SJSA1 (cell line): ENCODE measurements at places on chromosomes 16 and 17. TPM values are rescaled to one million over a fixed set of nuclear protein-coding genes. Genes with fewer than 3 reads are reported as not detected.
A peak's percentile ranks its signal among the peaks of the same experiment; 100 is the strongest.

Gene CA4
- total RNA-seq, result not detected in 2 replicates

Gene SYNGR3
- 1.8 and 7.3 TPM in 2 replicates for total RNA-seq

Gene TBC1D3C
- total RNA-seq, result 0.13 TPM in 1 of 2 replicates, not detected in the other

Gene PYDC1
- total RNA-seq, result not detected in 2 replicates

Gene NOL3
- total RNA-seq, result 24.1 and 29.7 TPM in 2 replicates

Gene JUP
- 1.1 and 2.2 TPM in 2 replicates for total RNA-seq

Gene ASPHD1
- 3.7 and 8.8 TPM in 2 replicates for total RNA-seq

DNA sequence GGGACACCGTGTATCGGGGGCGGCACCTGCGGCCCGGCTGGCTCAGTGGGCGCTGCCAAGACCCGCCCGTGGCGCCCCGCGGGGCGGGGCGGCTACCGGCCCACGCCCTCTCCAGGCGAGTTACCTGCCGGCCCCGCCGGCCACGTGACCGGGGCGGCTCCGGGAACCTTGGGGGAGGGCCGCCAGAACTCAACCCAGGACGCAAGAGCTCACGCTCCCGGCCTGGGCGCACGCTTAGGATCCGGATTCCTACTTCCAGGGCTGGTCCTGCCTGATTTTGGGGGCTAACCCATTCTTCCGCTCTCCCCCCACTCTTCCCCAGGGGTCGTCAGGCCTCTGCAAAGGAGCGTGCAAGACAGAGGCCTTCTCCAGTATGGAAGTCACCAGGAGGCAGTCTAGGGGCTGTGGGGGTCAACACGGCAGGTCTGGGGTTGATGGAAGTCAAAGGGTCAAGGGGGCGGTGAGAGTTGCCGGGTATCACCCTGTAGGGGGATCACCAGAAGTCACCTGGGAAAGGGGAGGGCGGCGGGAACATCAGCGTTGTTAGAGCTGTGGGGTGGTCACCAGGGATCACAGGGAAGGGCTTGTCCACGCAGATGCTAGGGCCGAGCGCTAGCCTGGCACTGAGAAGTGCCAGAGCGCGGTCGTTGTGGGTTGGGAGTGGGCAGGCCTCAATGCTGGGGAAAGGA, 354 bp upstream of the ESRP2 start:
- DNase-seq, result no peak

DNA sequence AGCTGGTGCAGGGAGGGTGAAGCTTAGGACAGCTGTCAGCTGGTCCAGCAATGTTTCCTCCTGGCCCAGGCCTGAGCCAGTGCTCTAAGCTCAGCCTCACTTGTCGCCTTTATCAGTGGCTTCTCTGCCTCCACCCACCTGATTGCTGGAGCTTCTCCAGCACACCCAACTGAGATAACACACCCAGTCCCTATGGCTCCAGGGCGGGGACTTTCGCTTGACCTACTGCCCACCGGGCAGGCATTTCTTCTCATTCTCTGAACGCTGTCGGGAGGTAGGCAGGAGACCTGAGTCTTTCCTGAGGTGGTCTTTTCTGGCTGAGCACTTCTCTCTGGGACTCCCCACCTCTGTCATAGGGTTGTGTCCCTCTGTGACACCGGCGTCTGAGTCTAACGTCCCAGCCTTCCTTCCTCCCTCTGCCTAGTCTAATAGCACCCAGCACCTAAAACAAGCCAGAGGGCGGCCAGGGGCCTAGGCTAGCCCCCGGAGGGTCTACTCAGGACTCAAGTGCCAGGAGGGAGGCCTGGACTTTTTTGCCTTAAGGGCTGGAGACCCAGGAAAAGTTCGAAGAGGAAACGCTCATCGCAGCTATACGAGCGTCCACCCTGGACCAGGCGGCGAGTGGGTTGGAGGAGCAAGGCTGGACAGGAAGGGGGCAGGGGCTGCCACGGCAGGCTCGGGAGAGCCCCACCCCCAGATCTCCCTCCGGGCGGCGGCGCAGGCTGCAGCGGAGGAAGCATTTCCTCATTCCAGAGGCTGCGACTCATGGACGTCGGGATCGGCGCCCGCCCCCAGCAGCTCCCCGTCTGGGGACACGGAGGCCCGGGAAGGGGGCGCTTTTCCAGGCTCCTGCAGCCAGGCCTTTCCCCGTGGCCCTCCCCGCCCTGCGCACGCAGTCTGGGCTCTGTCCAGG, 756 bp downstream of the TAX1BP3 start:
- DNase-seq, result peak; percentile 95

- no peak for DNase-seq
Observed at GRCh38 chr17:34816848-34817247, 144.4 kb downstream of the CCT6B start.

DNA sequence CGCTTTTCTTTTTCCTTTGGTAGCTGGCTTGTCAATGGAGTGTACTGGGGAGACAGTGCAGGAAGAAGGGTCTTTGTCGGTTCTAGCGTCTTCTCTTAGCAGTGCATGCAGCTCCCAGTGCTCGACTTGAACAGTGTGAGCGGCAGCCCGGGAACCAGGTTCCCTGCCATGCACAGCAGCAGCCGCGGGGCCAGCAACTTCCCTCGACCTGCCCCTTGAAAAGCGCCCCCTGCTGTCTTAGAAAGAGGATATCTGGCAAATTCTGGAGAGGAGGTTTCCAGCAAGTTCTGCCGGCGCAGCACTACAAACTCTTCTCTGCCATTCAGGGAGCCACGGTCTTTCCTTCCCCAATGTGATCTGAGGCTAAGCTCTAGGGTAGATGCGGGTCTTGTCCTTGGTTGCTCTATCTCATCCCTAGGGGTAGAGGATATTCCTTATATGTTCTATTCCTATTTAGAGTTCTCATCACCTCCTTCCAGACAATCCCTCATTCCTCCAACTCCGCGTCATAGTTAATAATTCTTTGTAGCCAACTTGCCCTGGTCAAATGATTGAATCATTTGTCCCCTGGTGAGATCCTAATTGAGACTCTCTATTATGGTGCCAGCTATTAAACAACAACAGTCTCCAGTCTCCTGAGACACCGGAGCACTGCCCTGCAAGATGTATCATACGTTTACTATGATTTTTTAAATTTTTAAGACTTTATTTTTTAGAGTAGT, 451.3 kb downstream of the PMP22 start:
- no peak for DNase-seq

- no peak for DNase-seq
Observed at GRCh38 chr16:51542981-51543815, 392.1 kb upstream of the SALL1 start.

DNA sequence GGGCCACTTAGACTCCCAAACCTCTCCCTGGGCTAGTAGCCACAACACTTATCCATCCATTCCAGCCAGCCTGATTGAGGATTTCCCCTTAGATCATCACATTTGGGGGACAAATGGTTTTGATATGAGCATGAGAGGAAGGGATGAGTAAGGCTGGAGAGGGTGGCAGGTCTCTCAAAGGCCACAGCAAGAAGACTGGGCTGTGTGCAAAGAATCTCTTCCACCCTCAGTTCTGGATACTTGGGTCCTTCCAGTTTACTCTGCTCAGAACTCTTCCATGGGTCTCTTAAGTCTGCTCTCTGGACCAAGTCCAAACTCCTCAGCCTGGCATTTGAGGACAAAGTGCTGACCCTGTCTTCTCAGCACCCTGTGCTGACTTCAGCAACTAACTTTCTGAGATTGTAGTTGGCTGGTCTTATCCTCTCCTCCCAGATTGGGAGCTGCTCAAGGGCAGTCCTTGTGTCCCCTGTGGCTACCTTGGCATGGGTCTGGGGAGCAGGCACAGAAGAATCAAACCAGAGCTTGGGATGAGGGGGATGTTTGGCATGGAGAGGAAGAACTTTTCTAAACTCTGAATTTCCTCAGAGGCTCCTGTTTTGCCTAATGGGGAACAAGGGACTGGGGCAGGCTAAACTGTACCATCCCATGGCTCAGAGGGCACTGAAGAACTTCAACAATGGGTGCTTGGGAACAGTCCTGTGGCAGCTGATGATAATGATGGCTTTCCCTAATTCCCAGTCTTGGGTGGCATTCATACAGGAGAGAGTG, 3.1 kb upstream of the NFATC3 start:
- no peak for DNase-seq

DNA sequence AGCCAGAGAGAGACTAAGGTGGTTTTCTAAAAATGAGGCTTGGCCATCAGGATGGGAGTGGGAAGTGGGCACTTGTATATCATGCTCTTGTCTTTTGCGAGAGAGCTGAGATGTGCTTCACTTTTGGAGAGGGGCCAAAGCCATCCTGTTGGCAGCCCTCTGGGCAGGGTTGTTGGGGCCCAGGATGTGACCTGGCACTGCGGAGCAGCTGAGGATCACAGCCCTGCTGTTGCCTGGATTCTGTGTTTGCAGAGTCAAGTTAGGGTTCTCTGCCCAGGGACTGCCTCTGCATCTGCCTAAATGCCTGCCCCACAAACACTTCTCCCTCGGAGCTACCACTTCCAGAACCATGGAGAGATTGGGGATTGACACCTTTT, 71.2 kb downstream of the PLD6 start:
- no peak for DNase-seq

DNA sequence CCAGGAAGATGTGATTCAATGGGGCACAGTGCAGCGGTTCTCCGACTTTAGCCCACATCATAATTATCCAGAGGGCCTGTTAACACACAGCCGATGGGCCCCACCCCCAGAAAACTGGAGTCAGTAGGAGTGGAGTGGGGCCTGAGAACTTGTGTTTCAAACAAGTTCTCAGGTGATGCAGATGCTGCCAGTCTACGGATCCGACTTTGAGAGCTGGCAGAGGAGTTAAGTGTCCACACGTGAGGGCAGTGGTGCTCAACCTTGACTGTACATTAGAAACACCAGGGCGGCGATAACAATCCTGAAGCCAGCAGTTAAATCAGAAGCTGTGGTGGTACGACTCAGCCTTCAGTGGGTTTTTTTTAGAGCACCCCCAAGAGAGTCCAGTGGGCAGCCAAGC, 75.0 kb downstream of the GPRC5B start:
- DNase-seq, result peak; percentile 20

GRCh38 chr16:79469999-79470398, 130.5 kb downstream of the MAF start:
- DNase-seq, result no peak

DNA sequence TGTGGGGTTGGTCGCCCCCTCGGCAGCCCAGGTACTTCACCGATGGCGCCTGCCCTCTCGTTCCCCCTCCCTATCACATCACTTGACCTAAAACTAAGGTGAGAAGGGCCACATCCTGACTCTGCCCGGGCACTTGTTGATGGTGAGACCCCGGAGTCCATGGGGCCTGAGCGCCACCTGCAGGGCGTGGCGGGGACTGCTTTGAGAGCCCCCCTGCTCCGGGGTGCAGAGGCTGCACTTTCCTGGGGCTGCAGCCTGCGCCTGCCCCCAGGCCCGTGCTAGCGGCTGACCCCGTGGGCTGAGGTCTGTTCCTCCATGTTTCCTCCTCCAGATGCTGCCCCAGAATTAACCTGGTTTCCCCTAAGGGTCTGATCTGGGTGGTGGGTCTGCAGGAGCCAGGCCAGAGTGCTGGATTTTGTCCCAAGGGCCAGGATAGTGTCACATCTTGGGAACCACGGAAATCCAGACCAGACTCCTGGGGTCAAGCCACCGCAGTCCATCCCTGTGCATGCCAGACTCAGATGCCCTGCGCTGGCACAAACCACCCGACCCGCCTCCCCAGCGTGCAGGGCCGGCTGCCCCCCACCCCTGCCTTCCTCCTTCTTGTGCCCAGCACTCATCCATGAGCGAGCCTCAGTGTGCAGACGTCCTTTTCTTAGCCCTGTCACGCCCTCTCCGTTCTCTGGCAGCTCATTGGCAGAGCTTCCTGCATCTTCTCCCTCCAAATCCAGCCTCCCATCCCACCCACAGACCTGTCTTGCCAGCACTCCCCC, 2.7 kb downstream of the NDUFAF8 start:
- DNase-seq, result no peak

DNA sequence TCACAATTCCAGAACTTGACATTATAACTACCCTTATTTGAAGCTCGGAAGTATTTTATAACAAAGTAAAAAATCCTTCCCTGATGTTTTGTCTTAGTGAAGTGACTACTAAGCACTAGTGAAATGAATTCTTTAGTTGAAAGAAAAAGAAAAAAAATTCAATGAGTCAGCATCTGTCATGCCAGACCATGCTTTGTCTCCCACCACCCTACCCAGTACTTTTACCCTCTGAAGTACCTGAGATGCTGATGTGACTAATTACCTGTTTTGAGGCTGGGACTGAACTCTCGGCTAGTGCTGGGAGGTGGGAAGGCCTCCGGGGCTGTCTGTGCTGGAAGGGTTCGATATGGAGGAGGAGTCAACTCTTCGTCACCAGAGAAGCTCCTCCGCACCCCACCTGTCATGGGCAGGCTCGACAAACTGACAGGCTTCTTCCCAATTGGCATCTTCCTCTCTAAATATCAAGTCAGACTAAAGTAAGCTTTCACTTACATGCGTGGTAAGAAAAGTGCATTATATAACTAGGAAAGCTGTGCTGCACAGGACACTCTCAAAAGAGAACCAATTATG, 19.6 kb downstream of the NME2 start:
- DNase-seq, result no peak

GRCh38 chr17:11170881-11171280, 70.1 kb upstream of the SHISA6 start:
- DNase-seq, result no peak

DNA sequence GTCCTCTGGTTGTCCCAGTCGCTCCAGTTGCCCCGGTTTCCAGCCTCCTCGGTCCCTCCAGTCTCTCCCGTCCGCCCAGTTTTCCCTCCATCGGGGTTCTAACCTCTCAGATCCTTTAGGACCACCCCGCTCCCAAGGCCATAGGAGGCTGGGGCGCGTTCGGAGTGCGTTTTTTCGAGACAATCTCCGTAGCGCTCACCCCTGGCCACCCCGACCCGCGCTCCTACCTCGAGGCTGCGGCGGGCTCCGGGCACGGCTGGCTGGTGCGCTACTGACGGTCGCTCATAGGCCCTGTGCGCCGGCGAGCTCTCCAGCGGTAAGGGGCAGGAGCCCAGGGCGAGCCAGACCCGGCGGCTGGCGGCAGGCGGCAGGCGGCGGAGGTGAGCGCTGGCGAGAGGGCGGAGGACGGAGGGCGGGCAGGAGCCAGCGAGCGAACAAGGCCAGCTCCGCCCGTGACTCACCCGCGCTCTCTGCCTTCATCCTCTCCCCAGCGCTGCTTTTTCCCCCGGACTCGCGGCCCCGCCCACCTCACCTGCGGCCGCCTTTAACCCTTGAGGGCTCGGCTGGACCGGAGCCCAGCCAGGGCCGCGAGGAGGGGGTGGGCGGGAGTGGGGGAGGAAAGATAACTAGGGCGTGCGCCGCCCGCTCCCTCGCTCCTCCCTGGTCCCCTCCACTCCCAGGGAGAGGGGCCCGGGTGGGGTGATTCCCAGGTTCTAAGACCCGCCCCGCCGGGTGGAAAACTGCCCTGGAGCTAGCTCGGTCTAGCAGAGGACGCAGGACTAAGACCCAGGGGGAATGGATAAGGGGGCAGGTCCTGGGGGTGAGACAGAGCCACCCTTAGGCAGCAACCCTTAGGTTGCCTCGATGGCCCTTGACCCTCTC, at the start of gene SP6:
SP6 (minus strand) TSS at position 472 of the 882 bp plus-strand sequence. CDS start 2,734 bp downstream, outside the sequence.
- DNase-seq, result peak; percentile 24

DNA sequence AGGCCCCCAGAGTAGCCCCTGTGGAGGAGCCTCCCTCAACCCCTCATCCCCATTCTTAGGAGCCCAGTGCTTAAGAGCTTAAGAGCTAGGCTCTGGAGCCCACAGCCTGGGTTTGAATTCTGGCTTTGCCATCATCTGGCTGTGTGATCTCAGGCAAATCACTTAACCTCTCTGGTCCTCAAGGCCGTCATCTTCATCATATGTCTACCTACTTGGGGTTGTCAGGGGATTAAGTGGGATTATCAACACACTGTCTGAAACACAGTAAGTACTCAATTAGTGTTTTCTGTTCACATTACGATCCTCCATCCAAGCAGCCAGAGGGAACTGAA, 4.8 kb downstream of the SREBF1 start:
- DNase-seq, result no peak

- no peak for DNase-seq
Observed at GRCh38 chr17:82463925-82464566, 5.5 kb downstream of the NARF start.

- DNase-seq, result peak; percentile 14
Observed at GRCh38 chr17:62802561-62803205, 5.4 kb downstream of the MARCHF10 start.
